ENCODE measurements at places on chromosomes 16 and 17.

- DNase-seq, result no peak
Measured at GRCh38 chr16:86031141-86031678, 132.2 kb downstream of the IRF8 start.

DNA sequence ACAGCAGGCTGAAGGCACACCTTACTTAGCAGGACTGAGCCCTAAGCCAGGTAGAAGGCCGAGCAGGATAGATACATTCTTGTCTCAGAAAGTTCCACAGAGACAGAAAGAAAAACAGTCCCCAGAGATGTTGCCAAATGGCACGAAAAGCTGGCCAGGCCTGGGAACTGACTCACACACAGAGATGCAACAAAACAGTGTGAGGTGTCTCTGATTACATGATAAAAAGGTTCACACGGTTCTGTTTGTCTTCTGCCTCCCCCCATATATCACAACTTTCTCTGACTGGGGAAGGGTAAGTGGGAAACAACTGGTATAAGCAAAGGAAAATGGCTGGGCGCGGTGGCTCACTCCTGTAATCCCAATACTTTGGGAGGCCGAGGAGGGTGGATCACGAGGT, 1.7 kb downstream of the WBP2 start:
- no peak for DNase-seq

GRCh38 chr16:67657751-67658518, 2.1 kb downstream of the ACD start:
- DNase-seq, result no peak

DNA sequence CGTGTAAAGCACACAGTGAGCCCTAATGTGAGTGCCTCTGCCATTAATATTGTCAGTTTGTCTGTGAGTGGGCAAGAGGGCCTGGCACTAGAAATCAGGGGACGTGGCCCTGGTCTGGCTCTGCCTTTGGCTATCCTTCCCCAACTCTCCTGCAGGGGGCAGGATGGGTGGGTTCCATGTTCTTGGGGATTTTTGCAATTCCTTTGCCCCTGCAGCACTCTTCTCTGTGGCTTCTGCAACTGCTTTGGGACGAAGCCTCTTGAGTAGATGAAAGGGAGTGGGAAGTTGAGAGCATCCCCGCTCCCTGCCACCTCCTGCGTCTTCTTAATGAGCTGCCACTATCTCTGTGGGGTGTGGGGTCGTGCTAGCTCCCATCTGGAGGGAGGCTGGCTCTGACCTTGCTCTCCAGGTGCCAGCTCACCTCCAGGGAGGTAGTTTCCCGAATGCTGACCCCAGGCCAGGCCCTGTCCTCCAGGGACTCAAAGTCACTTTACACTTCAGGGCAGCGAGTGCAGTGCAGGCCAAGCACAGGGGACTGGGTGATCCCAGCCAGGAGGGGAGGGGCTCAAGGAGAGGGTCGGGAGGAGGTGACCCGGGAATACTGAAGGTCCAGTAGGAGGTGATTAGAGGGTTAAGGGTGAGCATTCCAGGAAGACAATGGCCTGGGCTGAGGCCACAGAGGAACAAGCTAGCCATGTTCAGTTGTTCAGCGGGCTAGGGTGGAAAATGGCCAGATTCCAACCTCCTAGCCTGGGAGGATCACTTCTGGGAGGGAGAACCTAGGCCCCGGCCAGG, 121.0 kb upstream of the NLRP1 start:
- peak; percentile 12 for DNase-seq

- no peak for DNase-seq
Measured at GRCh38 chr16:24577167-24577566, 37.8 kb downstream of the RBBP6 start.

GRCh38 chr17:57939797-57940196, 15.4 kb downstream of the CUEDC1 start:
- DNase-seq, result peak; percentile 71

- DNase-seq, result no peak
Measured at GRCh38 chr16:57823836-57824235, 21.5 kb upstream of the KIFC3 start.

- DNase-seq, result no peak
Measured at GRCh38 chr16:50733468-50733867, 8.4 kb upstream of the CYLD start.

GRCh38 chr17:14089179-14089578, 19.9 kb downstream of the COX10 start:
- DNase-seq, result no peak

DNA sequence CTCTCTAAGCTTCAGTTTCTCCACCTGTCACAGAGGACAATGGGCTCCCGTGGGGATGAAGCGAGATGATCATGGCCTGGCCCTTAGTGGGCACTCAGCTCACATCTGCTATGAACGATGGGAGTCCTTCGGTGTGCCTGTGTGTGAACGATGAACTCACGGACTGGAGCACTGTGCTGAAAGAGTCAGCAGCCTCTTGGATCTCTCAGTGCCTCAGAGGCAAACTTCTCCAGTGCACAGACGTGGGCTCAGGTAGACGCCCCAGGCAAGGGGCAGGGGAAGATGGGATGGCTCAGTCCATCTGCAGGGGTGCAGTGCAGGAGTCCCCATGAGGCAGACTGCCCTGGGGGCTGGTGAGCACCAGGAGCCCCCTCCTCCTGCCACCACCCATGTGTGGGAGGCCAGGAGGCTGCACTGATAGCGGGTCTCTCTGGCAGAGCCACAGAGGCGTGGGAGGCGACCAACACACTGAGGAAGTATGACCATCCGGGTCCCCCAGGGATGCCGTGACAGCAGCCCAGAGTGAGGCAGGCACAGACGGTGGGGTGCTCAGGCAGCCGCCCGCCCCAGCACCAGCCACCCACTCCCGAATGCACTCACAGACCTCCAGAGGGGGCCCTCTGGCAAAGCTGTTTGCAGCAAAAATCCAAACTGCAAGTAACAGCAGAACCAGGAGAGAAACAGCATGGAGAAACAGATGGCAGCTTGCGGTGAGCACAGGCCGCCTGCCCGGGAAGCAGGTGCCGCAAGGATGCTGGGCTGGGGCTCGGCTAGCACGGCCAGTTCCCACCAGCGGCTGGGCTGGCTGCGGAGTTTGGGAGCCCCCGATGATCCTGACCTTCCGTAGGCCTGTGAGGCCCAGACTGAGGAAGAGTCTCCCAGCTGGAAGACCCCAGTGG, 82.7 kb downstream of the RPH3AL start:
- no peak for DNase-seq

DNA sequence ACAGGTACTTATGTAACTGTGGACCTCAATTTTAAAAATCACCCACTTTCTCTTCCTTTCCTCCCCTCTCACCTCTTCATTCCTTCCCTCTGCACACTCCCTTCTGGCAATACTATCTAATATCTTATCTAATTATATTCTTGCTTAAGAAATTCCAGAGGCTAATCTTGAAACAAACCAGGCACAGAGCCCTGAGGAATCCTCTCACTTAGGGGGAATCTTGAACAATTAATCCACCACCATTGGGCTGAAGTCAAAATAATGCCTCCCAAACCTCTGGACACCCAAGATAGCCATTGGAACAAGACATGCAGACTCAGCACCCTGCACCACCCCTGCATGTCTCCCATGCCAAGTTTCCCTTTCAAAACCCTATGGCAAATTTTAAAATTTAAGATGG, 1.0 kb upstream of the KRTAP4-6 start:
- no peak for DNase-seq

DNA sequence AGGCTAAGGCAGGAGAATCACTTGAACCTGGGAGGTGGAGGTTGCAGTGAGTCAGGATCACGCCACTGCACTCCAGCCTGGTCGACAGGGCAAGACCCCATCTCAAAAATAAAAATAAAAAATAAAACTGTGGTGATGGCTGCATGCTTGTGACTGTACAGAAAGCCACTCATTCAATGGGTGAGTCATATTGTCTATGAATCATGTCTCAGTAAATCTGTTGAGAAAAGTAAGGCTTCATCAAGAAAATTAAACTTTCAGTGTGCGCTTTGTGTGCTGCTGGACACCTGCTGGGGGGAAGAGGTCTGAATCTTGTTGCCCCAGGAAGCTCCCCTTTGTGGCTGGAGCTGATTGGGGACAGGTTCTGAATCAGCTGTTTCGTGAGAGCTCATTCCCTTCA, 11.3 kb downstream of the NUBP1 start:
- no peak for DNase-seq

- no peak for DNase-seq
Measured at GRCh38 chr16:52861614-52862022, 191.1 kb downstream of the CHD9NB start.

- DNase-seq, result no peak
Measured at GRCh38 chr16:25198021-25198420, 18.7 kb upstream of the AQP8 start.

DNA sequence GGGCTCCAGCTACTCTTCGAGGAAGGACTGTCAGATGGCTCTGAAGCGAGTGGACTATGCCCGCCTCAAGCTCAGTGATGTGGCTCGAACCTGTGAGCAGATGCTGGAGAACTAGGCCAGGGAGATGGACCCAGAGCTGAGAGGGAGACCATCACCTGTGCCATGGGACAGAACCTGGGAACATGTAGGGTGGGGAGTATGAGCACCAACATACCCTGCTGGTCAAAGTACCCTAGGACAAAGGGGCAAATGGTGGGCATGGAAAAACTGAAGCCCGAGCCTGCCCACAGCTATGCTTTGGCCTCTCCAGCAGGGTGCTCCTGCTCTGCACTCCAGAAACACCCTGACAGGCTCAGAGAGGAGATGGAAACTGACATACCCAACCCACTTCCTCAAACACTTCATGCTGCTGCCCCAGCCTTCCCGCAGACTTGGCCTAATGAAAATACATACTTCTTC, 1.9 kb downstream of the MED11 start:
- DNase-seq, result no peak

DNA sequence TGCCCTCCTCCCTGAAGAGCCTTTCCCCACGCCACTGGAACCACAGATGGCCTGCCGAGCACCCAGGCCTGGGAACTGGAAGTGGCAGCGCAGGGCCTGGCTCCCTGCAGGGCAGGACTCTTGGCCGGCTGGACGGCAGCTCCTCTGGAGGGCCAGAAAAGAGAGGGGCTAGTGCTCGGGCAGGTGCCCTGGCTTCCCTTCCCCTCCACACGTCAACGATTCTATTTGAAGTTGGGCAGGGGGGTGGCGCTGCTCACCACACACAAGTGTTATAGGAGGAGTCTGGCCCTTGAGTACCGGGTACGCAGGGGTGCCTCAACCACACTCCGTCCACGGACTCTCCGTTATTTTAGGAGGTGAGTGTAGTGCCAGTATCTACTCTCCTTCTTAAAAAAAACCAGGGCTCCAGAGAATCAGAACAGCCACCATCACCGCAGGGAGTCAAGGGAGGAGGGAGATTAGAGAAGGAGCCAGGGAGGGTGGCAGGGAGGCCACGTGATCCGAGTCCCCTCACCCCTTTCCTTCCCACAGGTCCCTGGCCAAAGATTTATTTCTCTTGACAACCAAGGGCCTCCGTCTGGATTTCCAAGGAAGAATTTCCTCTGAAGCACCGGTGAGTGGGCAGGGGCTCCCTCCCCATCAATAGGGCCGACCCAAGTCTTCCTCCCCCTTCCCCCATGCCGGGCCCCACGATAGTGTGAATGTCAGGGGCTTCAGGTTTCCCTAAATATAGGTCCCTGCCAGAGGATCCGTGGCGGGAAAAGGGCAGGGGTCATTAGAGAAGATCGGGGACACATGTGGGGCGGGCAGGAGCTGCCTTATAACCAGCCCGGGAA, 1.4 kb upstream of the ALDOA start:
- peak; percentile 57 for DNase-seq

GRCh38 chr17:30332057-30332542, 1.8 kb downstream of the TMIGD1 start:
- DNase-seq, result no peak

DNA sequence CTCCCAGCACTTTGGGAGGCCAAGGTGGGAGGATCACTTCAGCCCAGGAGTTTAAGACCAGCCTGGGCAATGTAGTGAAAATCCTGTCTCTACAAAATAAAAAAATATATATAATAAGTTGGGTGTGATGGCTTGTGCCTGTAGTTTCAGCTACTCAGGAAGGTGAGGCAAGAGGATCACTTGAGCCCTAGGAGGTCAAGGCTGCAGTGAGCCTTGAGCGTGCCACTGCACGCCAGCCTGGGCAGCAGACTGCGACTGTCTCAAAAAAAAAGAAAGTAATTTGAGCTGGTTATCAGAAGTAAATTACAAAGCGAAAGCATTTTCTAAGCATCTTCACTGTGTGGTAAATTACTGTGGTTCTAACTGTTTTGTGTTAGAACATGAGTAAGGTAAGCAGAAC, 66.2 kb downstream of the NQO1 start:
- DNase-seq, result no peak

- peak; percentile 65 for DNase-seq
Measured at GRCh38 chr16:81478876-81479511, 34.4 kb downstream of the CMIP start.

DNA sequence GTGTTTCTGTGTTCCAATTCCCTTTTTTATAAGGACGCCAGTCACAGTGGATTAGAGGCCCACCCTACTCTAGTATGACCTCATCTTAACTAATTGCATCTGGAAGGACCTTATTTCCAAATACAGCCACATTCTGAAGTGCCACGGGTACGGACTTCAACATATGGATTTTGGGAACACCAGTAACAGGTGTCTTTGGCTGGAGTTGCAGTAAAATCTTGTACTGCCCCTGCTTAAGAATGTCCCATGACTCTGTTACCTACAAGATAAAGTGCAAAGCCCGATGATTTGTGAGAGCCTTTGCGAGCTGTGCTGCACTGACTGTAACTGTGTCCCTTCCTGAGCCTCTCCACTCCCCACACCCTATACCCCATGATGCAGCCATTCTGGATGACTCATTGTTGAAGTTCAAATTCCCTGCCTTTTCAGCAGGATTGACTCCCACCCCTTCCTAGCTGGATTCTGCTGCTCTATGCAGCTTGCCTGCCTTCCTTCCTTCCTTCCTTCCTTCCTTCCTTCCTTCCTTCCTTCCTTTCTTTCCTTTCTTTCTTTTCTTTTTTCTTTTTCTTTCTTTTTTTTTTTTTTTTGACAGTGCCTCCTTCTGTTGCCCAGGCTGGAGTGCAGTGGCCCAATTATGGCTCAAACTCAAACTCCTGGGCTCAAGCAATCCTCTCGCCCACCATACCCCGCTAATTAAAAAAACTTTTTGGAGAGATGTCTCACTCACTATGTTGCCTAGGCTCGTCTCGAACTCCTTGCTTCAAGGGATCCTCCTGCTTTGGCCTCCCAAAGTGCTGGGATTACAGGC, 2.1 kb downstream of the HCRT start:
- no peak for DNase-seq

DNA sequence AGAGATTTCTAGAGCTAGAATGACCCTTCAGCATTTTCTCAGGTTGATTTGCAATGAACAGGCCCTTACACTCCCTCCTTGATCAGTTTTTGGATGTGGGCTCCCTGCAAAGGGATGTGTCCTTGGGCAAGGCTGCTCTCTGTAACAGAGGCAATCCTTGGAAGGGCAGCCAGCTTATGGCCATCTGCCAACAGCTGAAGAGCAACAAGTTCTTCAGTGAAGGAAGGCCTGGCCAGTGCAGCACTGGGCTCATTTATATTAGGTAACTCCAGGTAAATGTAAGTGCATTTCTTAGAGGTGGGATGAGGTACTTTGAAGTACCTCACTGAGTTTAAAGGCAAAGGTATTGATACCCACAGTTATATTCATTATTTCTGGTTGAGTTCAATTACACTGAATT, 114.3 kb upstream of the KCNJ16 start:
- no peak for DNase-seq

Measured in GM18507 (cell line).